ENCODE measurements at places on chromosomes 7 and 10.

DNA sequence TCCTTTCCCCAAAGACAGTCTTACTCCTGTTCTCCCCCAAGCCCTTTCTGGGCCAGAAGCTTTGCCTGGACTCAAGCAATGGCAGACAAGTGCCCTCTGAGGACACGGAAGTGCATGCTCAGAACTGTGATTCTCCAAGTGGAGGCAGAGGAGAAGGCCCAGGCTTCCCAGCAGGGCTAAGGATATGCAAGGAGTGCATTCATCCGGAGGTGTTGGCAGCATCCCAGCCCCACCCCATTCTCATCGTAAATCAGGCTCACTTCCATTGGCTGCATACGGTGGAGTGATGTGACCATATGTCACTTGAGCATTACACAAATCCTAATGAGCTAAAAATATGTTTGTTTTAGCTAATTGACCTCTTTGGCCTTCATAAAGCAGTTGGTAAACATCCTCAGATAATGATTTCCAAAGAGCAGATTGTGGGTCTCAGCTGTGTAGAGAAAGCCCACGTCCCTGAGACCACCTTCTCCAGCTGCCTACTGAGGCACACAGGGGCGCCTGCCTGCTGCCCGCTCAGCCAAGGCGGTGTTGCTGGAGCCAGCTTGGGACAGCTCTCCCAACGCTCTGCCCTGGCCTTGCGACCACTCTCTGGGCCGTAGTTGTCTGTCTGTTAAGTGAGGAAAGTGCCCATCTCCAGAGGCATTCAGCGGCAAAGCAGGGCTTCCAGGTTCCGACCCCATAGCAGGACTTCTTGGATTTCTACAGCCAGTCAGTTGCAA is 1.4 kb upstream of the RBP3 start:
- no peak for DNase-seq

- peak; percentile 78 for DNase-seq
These were observed 42.6 kb upstream of the NRP1 start for GRCh38 chr10:33376976-33377657.

- DNase-seq = no peak
These were observed 244.8 kb downstream of the PRKG1 start for GRCh38 chr10:51319173-51319435.

DNA sequence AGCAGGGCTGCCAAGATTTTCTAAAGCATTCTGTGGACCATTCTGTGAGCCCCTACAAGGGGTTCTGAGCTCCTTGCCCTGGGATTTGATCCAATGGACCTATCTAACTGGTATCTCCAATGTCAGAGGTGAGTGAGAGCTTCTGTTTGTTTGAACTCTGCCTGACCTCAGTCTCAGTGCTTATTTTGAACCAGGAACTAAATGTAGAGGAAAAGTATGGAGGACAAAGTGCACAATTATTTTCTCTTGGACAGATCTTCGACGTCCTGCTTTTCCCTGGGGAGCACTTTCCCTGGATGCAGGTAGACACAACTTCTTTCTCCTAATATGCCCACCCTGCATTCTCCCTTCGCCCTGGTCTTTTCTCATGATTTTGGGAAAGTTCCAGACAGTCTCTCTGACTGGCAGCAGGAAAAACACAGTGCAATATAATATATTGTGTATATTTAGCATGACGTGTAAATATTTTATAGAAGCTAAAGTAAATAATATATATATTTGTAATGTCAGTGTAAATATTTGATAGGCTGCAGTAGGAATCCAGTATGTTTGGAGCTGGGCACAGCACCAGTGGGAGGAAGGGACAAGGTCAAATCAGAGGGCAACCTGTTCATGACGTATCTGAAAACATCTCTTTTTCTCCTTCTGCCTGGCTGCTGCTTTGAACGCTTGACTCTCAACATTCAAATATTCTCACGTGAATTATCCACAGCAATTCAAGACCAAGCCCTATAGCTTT is 184.0 kb upstream of the LYZL1 start:
- DNase-seq = no peak

GRCh38 chr7:87627634-87627994 is 584 bp upstream of the RUNDC3B start:
- peak; percentile 1 for DNase-seq
